GDM1 (cell line): ENCODE measurements at places on chromosomes 6 and 20.

GRCh38 chr6:31228476-31228875 lies 43.4 kb downstream of the HLA-C start:
- DNase-seq = no peak

- no peak for DNase-seq
Observed at GRCh38 chr20:41717483-41717882, 99.3 kb upstream of the CHD6 start.

DNA sequence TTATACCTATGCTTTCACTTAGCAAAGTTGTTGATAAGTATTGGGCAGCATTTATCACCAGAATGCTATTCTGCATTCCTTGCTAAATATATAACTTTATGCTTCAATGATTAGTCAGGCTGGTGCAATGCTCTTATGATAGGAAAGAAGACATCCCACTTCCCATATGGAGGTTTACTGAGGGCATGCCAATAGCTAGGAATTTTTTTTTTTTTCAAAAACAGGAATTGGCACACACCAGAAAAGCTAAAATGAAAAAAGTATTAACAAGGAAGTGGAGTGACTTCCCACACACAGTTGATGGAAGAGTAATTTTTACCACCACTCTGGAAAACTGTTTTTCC lies 90.8 kb downstream of the FRK start:
- DNase-seq = no peak

DNA sequence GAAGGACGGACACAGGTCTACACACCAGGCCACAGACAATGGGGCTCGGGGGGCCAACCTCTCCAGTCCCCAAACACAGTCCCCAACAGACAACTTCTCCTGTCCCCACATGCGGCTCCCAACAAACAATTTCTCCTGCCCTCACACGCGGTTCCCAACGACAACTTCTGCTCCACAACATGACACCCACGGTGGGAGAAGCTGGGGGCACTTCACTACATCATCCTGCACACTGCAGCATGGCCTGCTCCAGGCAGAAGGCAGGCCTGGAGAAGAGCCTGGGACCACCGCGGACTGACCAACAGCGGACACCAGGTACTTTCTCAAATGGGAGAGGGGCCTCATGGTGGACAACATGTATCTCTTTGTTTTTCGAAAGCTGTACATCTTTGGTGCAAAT lies 6.7 kb downstream of the TAF4 start:
- no peak for DNase-seq

GRCh38 chr20:32649697-32650400 lies 23.9 kb downstream of the C20orf203 start:
- DNase-seq = no peak

GRCh38 chr6:56406276-56407269 lies 159.2 kb upstream of the COL21A1 start:
- DNase-seq = no peak

GRCh38 chr6:130259557-130259956 lies 36.8 kb upstream of the SAMD3 start:
- no peak for DNase-seq

DNA sequence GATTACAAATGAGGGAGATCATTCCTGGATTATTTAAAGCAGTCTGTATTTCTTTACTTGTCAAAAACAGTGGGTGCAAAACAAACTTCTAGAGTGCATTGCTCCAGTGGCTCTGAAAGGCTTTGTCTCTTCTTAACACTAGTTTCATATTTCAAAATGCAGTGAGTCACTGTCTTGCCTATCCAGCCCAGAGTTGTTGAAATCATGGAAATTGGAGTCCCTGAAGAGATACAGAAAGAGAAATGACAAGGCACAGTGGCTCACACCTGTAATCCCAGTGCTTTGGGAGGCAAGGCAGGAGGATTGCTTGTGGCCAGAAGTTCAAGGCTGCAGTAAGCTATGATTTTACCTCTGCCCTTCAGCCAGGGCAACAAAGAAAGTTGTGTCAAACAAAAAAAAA lies 11.3 kb downstream of the SLC2A12 start:
- no peak for DNase-seq

DNA sequence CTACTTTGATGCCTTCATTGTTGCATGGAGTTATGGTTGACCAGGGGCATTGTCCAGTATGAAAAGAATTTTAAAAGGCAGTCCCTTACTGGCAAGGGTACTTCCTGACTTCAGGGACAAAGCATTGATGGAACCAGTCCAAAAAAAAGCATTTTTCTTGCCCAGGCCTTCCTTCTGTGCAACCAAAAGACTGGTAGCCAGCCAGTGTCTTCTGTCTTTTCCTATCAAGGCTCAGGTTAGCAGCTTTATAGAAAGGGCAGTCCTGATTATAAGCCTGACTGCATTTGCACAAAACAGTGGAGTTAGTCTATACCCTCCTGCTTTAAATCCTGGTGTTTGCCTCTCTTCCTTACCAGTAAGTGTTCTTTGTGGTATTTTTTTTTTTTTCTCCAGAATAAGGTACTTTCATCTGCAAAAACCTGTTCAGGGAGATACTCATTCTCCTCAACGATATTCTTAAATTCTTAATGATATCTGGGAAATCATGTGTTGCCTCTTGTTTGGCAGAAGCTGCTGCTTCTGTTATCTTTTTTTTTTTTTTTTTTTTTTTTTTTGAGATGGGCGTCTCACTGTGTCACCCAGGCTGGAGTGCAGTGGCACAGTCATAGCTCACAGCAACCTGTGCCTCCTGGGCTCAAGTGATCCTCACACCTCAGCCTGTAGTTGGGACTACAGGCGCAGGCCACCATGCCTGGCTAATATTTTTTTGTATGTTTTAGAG lies 33.9 kb downstream of the SCAF8 start:
- no peak for DNase-seq

- DNase-seq = no peak
Observed at GRCh38 chr6:53179961-53180651, 31.5 kb upstream of the GCM1 start.

GRCh38 chr6:121451250-121451649 lies 15.8 kb downstream of the GJA1 start:
- DNase-seq = no peak

DNA sequence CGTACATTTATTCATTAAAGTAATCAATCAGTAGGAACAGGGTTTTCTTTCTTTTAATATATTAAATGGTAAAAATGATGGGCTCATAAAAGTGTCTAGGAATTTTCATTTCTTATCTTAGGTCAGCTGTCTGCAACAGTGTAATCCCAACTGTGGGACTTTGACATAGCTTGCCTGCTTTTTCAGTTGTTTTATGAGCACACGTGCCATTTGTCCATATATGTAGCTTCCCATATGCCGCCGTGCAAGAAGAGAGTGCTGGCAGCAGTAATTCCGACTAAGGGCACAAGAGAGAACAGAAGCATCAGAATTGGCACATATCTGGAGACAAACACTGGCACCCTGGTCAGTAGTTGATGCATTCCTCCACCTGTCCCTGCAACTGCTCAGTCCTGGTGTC lies 20.9 kb upstream of the EEF1E1 start:
- DNase-seq = no peak

GRCh38 chr20:10799735-10800134 lies 125.9 kb upstream of the JAG1 start:
- DNase-seq = no peak

DNA sequence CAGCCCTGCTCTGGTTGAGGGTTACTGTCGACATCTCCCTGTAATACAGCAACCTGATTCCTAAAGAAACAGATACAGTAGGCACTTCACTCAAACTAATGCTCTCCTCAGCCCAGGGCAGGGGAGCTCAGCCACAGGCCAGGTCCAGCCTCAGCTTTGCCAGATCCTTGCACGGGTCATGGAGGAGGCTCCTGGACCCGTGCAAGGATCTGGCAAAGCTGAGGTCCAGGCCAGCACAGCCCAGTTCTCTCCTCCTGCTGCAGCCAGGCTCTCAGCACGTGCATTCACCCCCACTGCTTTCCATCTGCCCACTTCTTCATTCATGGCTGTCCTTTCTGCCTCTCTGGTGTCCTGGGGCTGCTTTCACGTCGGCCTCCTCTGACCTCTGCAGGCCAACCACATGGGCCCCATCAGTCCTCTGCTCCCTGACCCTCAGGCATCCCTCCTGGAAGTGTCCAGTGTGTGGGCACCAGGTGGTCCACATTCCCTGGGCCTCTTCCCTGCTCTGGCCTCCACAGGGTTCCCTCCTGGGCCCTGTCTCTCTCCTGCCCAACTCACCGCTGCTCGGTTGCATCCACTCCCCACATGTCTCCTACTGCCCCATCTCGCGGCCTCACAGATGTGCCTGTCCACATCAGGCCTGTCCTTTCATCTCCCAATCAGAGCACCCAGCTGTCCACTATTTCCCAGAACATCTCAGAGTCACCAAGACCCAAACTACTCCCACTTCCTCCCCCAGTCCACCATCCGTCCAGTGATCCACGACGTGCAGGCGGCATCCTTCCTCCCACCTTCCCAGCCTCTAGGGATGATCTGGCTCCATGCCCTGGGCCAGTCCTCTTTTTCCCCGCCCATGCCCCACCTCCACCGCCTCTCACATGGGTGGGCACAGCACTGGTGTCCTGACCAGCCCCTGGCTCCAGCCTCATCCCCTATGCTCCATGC lies 11.8 kb upstream of the CD93 start:
- DNase-seq = no peak

DNA sequence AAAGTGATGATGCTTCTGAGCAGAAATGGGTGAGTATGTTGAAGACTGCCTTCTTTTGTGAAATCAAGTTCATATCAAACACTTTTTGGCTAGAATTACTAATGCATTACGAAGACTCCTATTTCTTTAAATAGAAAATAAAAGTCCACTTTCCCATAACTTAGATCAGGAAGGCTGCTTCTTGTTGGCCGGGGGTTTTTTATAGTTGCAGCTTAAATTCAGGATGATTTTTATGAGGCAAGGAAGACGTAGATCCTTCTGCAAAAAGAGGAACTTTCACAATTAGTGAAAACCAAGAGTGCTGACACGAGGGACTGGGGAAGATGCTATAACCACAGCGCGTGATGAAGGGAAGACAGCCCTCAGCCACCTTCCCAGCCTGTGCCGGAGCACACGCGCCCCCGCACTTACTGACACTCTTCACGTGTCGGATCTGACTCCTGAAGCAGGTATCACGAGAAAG lies 206.1 kb upstream of the PRDM1 start:
- peak; percentile 70 for DNase-seq

GRCh38 chr6:65117817-65118409 lies 589.1 kb downstream of the EYS start:
- no peak for DNase-seq

- no peak for DNase-seq
Observed at GRCh38 chr6:138255443-138255842, 37.2 kb upstream of the PBOV1 start.
